ENCODE measurements at places on chromosomes 1 and 21. TPM values are rescaled to one million over a fixed set of nuclear protein-coding genes. Genes with fewer than 3 reads are reported as not detected.

The GBP7 gene
- polyA plus RNA-seq = not detected

The CFAP107 gene
- polyA plus RNA-seq = not detected

The HCN3 gene
- polyA plus RNA-seq = 0.69 TPM

The BGLAP gene
- polyA plus RNA-seq = 1.0 TPM

The NTMT2 gene
- polyA plus RNA-seq = not detected

The SNX7 gene
- polyA plus RNA-seq = 46.7 TPM

The RAP1GAP gene
- 24.3 TPM for polyA plus RNA-seq

The IFNLR1 gene
- 4.2 TPM for polyA plus RNA-seq

The SPRR2F gene
- polyA plus RNA-seq = not detected

The LCE2A gene
- not detected for polyA plus RNA-seq

The SLC2A5 gene
- polyA plus RNA-seq = 1.8 TPM

The AMY1A gene
- not detected for polyA plus RNA-seq

The ADCY10 gene
- polyA plus RNA-seq = 0.26 TPM

The SLC6A17 gene
- polyA plus RNA-seq = 0.20 TPM

The TMEM82 gene
- 17.3 TPM for polyA plus RNA-seq

Data from sigmoid colon (tissue), 7 donors.